ENCODE measurements at places on chromosomes 3 and 15. TPM values are rescaled to one million over a fixed set of nuclear protein-coding genes. Genes with fewer than 3 reads are reported as not detected.

GRCh38 chr3:146080578-146080977, 80.4 kb downstream of the PLOD2 start:
- no peak for DNase-seq

DNA sequence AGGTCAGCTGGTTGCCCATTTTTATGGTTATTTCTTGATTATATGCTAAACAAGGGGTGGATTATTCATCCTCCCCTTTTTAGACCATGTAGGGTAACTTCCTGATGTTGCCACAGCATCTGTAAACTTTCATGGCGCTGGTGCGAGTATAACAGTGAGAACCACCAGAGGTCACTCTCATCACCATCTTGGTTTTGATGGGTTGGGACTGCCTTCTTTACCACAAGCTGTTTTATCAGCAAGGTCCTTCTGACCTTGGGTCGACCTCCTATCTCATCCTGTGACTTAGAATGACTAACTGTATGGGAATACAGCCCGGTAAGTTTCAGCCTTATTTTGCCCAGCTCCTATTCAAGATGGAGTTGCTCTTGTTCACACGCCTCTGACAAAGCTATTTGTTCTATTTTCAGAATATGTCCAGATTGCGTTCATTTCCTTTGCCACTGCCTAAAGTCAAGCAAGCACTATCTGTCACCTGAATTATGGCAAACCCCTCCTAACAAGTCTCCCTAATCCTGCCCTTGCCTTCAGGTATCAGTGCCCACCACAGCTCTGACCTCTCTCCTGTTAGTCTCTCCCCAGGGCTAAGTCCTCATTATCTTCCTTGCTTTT, 308.5 kb downstream of the ROBO2 start:
- DNase-seq, result peak; percentile 9

DNA sequence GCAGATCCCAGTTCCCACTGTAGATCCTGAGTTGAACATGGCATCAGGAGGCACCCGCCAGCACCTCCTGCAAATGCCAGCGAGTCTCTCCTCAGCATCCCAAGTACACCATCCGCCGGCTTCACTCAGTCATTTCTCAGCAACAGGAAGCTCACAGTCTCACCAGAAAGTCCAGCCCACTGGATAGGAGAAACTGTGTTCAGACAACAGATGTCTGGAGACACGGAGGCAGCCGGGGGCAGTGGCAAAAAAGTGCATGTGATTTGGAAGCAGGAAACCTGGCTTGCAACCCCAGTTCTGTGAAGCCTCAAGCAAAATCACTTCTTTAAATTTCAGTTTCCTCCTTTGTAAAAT, 68.7 kb downstream of the SRGAP3 start:
- no peak for DNase-seq

DNA sequence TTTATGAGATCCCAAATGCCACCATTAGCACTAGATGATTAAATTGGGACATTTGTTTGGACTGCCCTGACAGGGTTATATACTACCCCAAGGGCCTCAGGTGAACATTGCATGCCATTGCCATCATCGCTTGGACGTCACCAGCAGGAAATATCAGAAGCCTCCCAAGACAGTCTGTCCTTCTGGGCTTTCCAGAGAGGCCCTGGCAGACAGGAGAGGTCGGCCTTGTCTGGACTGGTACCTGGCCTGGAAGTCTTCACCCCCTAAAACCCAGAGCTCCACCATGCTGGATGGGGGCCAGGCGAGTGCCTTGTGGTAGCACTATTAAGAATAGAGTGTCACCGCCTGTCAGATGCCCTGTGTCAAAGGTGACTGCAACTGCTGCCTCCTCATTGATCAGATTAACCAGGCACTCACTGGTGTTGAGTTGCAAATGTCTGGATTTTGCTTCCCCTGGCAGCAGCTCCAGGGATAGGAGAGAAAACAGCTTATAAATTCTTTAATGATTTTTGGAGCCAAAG, 324.1 kb upstream of the RASGRP1 start:
- DNase-seq, result no peak

Gene DNAJC13
- polyA plus RNA-seq, result 7.6 TPM

Gene GOLGA8R
- polyA plus RNA-seq, result 0.08 TPM
